T-cell (primary cell): ENCODE measurements at places on chromosomes 12 and 14.
A peak's percentile ranks its signal among the peaks of the same experiment; 100 is the strongest.

DNA sequence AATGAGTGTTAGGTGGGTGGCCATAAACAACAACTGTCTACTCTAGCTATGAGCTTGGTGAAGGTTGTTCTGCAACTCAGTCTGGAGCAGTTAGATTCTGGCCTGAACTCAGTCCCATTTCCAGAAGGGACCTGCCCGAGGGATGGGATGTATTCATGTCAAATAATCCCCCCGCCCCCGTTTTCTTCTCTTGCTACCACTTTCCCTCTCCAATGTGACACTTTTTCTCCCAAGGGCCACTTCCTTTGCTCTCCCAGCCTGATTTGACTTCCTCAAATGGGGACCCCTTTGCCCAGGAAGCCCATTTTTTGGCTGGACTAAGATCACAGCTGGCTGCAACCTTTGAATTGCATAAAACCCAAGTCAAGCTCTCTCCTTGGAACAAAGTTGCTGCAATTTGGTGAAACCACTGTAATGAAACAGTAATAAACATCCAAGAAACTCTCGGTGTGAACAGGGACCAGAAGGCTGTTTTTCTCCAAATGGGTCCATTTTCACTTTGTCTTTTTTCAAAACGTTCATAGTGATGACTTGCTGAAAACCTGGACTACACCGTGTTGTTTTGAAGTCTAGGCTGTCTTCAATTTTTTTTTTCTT lies 137.2 kb upstream of the GSC start:
- no peak for DNase-seq
- H3K4me1 ChIP-seq = no peaks in the 10 kb centered on the region
- no peak overlapping the region for H3K4me3 ChIP-seq
- no peak overlapping the region for H3K27ac ChIP-seq
- no peaks in the 10 kb centered on the region for H3K36me3 ChIP-seq

DNA sequence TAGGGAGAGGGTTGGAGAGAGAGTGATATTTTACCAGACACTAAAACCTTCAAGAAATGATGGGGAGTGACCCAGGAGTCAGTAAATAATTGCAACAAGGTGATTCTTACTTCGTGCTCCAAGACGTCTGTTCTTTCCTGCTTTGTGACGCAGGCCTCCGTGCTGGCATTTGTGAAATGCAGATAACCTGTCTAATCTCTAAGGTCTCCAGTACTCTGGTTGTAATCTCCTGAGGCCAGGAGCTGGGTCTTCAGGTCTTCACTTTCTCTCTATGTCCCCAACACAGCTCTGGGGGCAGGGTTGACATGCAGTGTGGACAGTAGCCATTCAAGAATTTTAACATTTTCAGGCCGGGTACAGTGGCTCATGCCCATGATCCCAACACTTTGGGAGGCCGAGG lies 53.1 kb downstream of the CD9 start:
- H3K4me1 ChIP-seq = no peaks in the 10 kb centered on the region
- no peaks in the 10 kb centered on the region for H3K36me3 ChIP-seq

- H3K27me3 ChIP-seq = peaks cover 6% of the 10 kb centered on the region
- H3K4me3 ChIP-seq = no peak overlapping the region
- no peaks in the 10 kb centered on the region for H3K36me3 ChIP-seq
- DNase-seq = no peak
Observed at GRCh38 chr14:93135399-93135798, 19.7 kb upstream of the ITPK1 start.

DNA sequence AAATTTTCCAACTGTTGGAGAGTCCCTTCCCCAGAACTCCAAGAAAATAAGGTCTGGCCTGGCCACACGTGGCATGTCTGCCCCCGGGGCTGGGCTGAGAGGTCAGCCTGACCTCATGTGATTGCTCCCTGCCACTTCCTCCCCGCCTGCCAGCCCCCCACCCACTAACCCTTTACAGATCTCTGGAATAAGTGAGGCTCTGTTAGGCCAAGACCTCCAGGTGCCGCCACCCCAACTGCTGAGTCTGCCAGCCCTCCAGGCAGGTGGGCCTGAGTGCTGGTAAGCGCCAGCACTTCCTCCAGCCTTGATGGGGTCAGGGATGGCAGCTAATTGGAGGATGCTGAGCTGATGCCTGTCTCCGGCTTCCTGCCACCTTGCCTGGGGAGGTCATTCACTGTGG lies 658.4 kb downstream of the MED13L start:
- H3K36me3 ChIP-seq = no peaks in the 10 kb centered on the region
- no peak overlapping the region for H3K27ac ChIP-seq
- peaks cover 15% of the 10 kb centered on the region for H3K27me3 ChIP-seq

DNA sequence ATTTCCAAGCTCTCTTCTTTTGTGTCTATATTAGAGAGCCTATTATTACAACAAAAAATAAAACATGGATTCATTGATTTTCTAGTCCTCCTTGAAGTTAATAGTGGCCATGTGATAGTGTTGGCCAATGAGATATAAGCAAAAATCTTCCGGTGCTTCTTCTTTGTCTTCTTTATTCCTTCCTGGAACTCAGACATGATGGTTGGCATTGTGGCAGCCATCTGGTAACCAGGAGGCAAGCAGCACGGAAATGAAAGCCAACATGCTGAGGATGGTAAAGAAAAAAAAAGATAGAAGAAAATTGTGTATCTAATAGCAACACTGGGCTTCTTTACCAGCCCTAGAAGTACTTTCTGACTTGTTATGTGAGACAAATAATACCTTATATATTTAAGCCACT lies 50.8 kb upstream of the SEL1L start:
- no peak overlapping the region for H3K27ac ChIP-seq
- DNase-seq = no peak
- H3K27me3 ChIP-seq = no peaks in the 10 kb centered on the region
- no peaks in the 10 kb centered on the region for H3K4me1 ChIP-seq
- no peak overlapping the region for H3K4me3 ChIP-seq

GRCh38 chr12:91177381-91177780 lies 5.2 kb downstream of the DCN start:
- H3K4me3 ChIP-seq = no peak overlapping the region
- H3K27ac ChIP-seq = no peak overlapping the region
- H3K36me3 ChIP-seq = no peaks in the 10 kb centered on the region
- no peaks in the 10 kb centered on the region for H3K27me3 ChIP-seq
- no peak for DNase-seq

DNA sequence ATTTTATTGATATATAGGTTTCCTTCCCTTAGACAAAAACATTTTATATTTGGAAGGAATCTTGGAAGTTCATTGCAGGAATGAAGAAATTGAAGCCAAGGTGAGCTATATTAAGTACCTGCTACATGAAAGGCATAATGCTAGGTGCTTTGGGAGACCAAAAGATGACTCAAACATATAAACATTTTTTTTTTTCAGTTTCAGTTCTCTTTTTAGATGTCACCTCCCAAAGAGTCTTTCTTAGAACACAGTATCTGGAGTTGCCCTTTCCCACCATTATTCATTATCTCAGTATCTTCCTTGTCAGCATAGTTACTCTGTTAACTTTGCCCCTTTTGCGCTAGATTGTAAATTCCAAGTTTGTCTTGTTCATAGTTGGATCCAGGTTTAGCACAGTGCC lies 1.1 kb downstream of the LIN52 start:
- no peaks in the 10 kb centered on the region for H3K36me3 ChIP-seq
- H3K4me1 ChIP-seq = peaks cover 13% of the 10 kb centered on the region
- peak overlapping the region; percentile 80 for H3K4me3 ChIP-seq
- DNase-seq = no peak
- H3K27ac ChIP-seq = no peak overlapping the region

DNA sequence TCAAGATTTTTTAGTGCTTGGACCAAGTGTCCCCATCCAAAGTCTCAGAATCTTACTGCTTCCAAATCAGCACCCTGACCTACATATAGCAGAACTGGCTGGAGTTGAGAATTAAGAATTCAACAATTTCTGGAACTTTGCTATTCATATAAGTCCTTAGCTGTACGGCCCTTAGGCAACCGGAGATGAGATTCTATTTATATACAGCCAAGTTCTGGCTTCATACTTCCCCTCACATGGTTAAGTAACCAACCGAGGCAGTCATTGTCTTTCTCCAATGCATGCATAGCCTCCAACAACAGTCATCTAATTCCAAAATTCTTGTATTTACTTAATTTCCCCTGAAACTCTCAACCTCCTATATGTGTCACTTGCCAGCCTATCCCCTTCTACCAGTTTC lies 76.6 kb downstream of the SINHCAF start:
- H3K4me1 ChIP-seq = no peaks in the 10 kb centered on the region
- H3K27me3 ChIP-seq = no peaks in the 10 kb centered on the region

DNA sequence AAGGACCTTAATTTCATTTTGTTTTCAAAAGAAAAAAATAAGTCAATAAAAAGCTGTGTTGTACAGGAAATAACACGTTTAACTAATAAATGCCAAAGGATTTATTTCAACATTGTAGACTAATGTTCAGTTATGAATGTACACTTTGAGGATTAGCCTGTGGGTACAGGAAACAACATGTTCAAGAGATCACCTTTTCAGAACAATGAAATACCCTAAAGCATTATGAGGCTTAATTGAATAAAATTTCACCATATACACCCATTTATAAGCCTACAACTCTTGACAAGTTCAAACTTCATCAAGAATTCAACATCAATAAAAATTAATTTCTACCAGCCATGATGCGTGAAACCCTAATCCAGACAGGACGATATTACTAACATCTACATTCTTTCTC lies 56.6 kb upstream of the SLC6A15 start:
- H3K4me1 ChIP-seq = no peaks in the 10 kb centered on the region
- H3K27me3 ChIP-seq = no peaks in the 10 kb centered on the region
- H3K27ac ChIP-seq = no peak overlapping the region
- DNase-seq = no peak
- no peaks in the 10 kb centered on the region for H3K36me3 ChIP-seq

DNA sequence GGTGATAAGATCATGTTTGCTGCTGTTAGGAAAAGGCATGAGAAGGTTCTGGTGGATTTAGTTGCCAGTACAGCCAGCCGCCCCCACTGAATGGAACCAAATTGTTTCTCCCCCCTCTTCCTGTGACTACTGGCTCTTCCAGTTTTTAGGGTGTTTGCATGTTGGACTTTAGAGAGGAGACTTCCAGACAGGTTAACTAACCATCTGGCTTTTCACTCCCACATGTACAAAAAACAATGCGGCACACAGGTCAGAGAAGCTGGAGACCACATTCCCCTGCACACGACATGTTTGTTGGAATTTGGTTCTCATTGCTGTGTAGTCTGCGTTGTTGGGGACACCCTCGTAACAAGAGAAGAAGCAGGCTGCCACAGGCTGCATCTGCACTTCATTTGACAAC lies 103.9 kb upstream of the TMEM132C start:
- H3K27ac ChIP-seq = no peak overlapping the region
- H3K4me3 ChIP-seq = no peak overlapping the region
- H3K27me3 ChIP-seq = no peaks in the 10 kb centered on the region
- H3K4me1 ChIP-seq = no peaks in the 10 kb centered on the region
- H3K36me3 ChIP-seq = no peaks in the 10 kb centered on the region

GRCh38 chr14:54475911-54476310 lies 12.9 kb downstream of the GMFB start:
- no peaks in the 10 kb centered on the region for H3K27me3 ChIP-seq
- peaks cover 37% of the 10 kb centered on the region for H3K36me3 ChIP-seq
- no peaks in the 10 kb centered on the region for H3K4me1 ChIP-seq
- H3K27ac ChIP-seq = no peak overlapping the region
- DNase-seq = no peak
- no peak overlapping the region for H3K4me3 ChIP-seq

DNA sequence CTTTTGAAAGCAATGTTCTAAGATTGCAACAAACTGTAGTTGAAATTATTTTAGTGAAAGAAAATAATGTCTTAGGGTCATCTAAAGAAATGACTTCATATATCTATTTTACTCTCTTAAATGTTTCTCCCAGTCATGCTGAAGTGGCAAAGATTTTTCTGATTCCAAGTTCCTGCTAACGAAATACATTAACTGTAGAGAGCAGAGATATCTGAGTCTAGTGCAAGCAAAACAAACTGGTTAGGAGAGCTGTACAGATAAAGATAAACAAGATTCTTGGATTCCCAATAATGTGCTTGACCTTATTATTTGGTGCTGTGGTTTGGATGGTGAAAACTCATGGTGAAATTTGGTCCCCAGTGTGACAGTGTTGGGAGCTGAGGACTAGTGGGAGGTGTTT lies 199.9 kb upstream of the PWP1 start:
- H3K4me1 ChIP-seq = peaks cover 8% of the 10 kb centered on the region
- H3K27ac ChIP-seq = no peak overlapping the region
- no peak overlapping the region for H3K4me3 ChIP-seq
- no peak for DNase-seq

- DNase-seq = no peak
- H3K4me3 ChIP-seq = no peak overlapping the region
- H3K27me3 ChIP-seq = no peaks in the 10 kb centered on the region
- no peaks in the 10 kb centered on the region for H3K4me1 ChIP-seq
- H3K36me3 ChIP-seq = no peaks in the 10 kb centered on the region
Observed at GRCh38 chr12:39294715-39295114, 148.2 kb downstream of the KIF21A start.

DNA sequence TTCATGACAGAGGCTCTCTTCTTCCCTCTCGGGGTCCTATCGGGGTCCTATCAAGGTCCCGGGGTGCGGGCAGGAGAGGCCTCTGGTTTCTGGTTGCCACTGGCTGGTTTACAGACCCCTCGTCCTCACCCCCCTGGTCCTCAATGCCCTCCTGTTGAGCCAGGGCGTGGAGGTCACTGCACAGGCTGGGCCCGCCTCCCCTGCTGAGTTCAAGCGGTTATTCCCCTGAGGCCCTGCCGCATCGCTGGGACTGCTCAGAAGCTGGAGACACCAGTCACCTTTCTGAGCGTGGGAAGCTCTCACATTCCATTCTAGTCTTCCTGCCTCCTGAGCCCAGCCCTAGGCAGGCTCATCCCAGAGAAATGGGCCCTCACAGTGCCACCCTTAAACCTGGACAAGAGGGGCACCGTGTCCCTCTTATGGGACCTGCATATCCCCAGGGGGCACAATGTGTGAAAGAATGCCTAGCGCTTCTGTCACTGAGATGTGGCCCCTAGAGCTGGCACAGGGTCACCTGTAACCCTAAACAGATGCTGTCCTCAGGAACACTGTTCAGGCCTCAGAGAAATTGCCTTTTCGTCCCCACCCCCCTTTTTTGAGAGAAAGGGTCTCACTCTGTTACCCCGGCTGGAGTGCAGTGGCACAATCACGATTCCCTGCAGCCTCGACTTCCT lies 177.7 kb upstream of the RGS6 start:
- H3K27me3 ChIP-seq = peaks cover 23% of the 10 kb centered on the region
- H3K4me3 ChIP-seq = no peak overlapping the region
- no peak for DNase-seq
- no peak overlapping the region for H3K27ac ChIP-seq

GRCh38 chr12:83826112-83826511 lies 1086.5 kb downstream of the SLC6A15 start:
- no peaks in the 10 kb centered on the region for H3K27me3 ChIP-seq
- H3K27ac ChIP-seq = no peak overlapping the region
- no peaks in the 10 kb centered on the region for H3K4me1 ChIP-seq
- no peak for DNase-seq

DNA sequence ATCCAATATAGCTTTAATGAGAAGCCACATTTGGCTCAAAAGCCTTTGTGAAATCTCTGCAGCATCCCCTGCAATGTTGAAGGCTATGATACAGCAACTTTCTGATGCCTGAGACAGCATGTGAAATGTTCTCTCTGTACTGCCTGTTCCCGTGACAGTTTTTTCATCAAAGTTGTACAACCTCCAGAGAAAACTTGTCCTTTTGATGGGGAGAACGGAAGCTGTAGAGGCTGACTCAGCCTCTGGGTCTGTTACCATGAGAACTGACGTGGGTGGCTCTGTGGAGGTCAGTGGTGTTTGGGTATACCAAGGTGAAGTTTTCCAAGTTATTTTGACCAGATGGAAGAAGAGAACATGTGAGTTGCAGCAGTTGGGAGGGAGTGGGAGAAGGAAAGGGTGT lies 17.0 kb downstream of the SLC4A8 start:
- H3K27ac ChIP-seq = no peak overlapping the region
- H3K27me3 ChIP-seq = no peaks in the 10 kb centered on the region
- no peaks in the 10 kb centered on the region for H3K36me3 ChIP-seq
- H3K4me3 ChIP-seq = no peak overlapping the region
